ENCODE measurements at places on chromosomes 4 and X.

- DNase-seq: no peak
Measured at GRCh38 chr4:58119298-58119697, 1009.1 kb upstream of the IGFBP7 start.

DNA sequence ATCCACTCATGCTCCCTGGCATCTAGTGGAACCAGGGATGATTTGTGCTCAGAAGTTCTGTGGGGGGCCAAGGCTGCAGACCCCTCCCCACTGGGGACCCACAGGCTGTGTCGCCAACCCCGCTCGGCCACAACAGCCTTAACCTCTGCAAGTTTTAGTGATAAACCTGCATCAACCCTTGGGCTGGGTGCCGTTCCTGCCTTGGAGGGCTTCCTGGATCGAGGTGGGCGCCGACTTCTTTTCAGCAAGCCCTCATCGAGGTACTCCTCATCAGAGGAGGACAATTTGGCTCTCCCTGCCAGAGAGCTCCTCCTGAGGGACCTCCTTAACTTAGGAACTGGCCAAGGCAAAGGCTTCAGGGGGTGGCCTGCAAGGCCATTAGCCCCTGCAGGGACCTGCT, 1.9 kb downstream of the SOWAHB start:
- DNase-seq: no peak

DNA sequence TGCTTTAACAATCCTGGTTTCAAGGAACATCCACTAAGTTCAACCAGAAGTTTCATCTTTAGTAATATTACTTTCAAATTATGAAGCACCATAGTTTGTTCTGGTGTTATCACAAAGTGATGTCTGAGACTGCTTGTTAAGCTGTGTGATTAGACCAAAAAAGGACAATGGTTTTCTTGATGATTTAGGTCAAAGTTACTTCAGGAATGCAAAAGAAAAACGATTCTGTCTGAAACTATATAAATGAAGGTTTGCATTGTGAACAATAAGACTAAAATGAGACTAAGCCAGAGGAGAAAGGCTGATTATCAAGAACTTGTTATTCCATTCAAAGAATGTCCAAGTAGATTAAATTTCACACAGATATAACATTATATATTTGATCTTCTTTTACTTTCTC, 122.4 kb upstream of the ETNPPL start:
- no peak for DNase-seq

- DNase-seq: no peak
Measured at GRCh38 chr4:140523370-140523856, 555 bp upstream of the ELMOD2 start.

DNA sequence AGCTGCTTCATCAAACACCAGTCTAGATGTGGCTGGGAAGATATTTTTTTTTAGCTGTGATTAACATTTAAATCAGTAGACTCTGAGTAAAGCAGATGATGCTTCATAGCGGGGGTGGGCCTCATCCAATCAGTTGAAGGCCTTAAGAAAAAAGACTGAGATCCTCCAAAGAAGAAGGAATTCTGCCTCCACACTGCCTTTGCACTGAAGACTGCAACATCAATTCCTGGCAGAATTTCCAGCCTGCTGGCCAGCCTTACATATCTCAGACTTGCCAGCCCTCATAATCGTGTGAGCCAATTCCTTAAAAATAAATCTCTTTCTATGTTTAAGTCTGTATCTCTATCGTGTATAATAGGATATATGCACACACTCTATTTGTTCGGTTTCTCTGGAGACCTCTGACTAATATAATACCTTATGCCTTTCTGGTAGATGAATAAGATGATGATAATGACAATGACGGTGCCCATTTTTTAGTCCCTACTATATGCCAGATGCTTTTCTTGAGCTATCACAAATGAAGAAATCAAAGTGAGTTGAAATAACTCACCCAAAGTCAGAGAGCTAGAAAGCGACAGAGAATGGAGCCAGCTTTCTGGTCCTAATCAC, 66.1 kb upstream of the SOD3 start:
- no peak for DNase-seq

DNA sequence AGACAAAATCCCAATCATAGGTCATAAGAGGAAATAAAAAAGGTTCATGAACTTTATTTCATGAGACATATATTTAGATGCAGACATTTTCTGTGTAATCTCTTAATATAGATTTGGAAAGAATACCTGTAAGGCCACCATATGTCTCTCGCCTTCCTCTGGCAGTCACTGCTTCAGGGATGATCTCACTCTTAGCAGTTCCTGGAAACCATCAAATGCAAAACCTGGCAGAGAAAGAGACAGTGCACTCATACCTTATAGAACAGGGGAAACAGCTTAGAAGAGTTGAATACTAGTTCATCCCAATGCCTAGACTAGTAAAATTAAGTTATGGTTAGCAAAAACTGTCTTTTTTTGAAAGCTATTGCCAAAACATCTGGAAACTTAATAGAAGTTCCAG, 243.3 kb downstream of the GASK1B start:
- no peak for DNase-seq

All from NCI-H1417 treated with DMSO at 0.1 percent for 48 hours (cell line).